ENCODE measurements at places on chromosomes 5 and 9. TPM values are rescaled to one million over a fixed set of nuclear protein-coding genes. Genes with fewer than 3 reads are reported as not detected.

FGF1 gene
- 0.11 TPM for total RNA-seq

HTR4 gene
- not detected for total RNA-seq

DNA sequence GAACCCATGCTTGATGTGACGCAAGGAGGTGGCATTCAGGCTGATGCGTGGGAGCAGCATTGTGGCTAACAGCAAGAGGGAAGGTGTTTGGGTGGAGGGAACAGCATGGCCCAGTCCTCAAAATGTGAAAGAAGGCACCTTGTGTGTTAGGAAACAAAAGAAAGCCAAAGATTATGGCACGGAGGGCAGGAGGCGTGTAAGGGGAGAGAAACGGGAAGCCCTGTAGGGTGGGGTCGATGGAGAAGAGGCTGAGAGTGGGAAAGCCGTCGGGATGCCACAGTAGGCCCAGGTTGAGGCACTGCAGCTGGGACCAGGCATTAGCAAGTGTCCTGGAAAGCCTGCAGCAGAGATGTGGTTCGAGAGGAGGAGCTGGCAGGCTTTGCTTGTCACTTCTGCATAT, 241.1 kb downstream of the GADD45G start:
- no peaks in the 10 kb centered on the region for H3K27me3 ChIP-seq
- no peak overlapping the region for H3K4me3 ChIP-seq

TSLP gene
- 1.9 TPM for total RNA-seq

INSL4 gene
- not detected for total RNA-seq

DNA sequence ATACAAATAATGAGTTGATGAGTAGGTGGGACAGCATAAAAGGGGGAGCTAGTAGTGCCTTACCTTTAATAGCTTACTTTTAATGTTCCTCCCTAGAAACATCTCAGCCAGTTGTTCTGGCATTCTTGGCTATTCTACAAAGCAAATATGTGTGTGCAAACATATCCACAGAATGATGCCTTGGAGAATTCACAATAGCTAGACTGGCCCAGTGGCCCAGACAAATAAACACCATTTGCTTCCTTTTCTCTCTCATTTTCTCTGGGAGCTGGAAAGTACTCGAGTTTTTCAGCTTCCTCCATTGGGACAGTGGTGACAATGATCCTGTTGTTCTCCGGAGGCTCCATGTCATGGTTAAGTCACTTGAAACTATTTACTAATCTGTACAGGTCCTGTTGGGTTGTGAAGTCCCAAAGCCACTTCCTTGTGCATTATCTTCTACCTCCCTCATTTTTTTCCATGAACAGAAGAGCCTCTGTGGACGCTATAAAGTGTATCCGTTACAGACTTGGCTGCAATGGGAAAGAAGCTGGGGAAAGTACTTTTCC, 122.9 kb downstream of the DMAC1 start:
- no peaks in the 10 kb centered on the region for H3K36me3 ChIP-seq
- no peaks in the 10 kb centered on the region for H3K4me1 ChIP-seq
- no peak overlapping the region for H3K27ac ChIP-seq
- no peak overlapping the region for H3K4me3 ChIP-seq
- H3K27me3 ChIP-seq: no peaks in the 10 kb centered on the region

DNA sequence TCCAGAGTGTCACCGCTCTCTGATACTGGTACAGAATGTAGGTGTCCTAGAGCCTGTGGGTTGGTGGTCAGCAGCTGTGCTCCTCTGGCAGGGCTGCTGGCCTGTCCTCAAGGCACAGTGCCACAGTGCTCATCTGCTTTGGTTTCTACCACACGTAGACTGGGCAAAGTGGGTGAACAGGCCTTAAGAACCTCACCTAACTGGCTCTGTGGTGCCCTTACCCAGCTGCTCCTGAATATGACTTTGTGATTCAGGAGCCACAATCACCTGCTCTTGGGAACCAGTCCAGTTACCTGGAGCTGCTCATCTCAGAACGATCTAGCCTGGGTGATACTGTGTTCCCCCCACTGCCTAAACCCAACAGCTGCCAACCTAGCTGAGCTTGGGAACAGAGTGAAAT, 6.4 kb downstream of the NOP16 start:
- H3K36me3 ChIP-seq: peaks cover 34% of the 10 kb centered on the region
- no peaks in the 10 kb centered on the region for H3K4me1 ChIP-seq
- H3K27ac ChIP-seq: no peak overlapping the region
- H3K4me3 ChIP-seq: no peak overlapping the region
- H3K27me3 ChIP-seq: no peaks in the 10 kb centered on the region
- DNase-seq: no peak
